T-cell (primary cell): ENCODE measurements at places on chromosomes 5 and 9. TPM values are rescaled to one million over a fixed set of nuclear protein-coding genes. Genes with fewer than 3 reads are reported as not detected.

DNA sequence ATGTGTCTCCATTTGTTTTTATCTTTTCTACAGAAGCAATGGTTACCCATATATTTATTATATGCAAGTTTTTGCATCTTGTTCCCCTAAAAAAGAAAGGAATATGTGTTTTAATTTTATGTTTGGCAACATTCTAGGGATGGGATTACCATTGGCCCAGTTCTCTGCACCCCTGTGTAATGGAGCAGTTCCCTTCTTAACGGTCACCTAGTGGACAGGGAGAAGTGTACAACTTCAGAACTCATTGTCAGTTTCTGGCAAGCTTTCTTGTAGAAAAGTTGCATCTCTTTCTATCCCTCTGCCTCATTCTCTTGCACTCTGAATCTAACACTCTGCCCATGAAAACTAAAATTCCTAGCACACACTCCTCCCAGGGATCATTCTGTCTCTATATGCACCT lies 78.2 kb downstream of the DOCK8 start:
- DNase-seq = no peak

GRCh38 chr5:11596657-11597071 lies 307.6 kb downstream of the CTNND2 start:
- DNase-seq = no peak

GRCh38 chr5:154654486-154655371 lies 100.4 kb upstream of the LARP1 start:
- DNase-seq = no peak

Gene EIF4E1B
- not detected for total RNA-seq

GRCh38 chr5:10588779-10589447 lies 25.0 kb downstream of the ANKRD33B start:
- DNase-seq = no peak

Gene ANKRD18A
- total RNA-seq = 1.2 TPM
